ENCODE measurements at places on chromosomes 7 and 10.

GRCh38 chr7:43021431-43021830 lies 89.3 kb downstream of the MRPL32 start:
- no peak for DNase-seq

GRCh38 chr7:17690030-17690429 lies 250.3 kb downstream of the SNX13 start:
- no peak for DNase-seq

- no peak for DNase-seq
Observed at GRCh38 chr10:102286216-102286615, 40.9 kb downstream of the GBF1 start.

DNA sequence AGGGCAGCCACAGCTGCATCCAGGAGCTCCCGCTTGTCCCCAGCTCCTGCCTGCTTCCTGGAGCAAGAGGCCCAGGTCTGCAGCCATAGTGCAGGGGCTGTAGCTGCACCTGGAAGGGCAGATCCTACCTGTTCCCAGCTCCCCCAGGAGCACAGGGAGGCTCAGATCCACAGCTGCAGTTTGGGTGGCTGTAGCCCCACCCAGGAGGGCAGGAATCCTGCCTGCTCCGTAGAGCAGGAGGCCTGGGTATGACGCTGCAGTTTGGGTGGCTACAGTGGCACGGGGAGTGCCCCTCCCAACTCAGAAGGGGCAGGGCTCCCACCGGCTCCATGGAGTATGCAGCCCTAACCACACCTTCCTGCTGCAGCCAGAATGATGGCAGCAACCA lies 26.7 kb upstream of the CDCA7L start:
- no peak for DNase-seq

- DNase-seq: no peak
Observed at GRCh38 chr7:50209461-50210135, 94.9 kb upstream of the IKZF1 start.

DNA sequence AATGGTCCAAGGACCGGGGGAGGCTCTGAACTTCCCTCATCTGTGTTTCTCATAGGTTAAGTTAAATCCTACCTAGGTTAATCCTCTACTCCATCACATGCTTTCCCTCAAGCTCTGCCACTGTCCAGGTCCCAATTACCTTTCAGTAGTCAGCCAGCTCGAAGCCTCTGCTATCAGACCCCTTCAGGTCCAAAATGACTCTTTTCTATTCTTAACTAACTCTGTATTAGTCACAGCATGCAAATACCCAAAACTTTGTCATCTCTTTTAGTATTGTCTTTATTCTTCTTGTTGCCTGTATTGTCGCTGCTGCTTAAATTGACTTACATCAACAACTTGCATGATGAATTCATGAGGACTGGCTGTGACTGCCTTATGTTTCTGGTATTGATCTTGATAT lies 15.3 kb downstream of the PPP1R17 start:
- DNase-seq: no peak

GRCh38 chr10:76641215-76641614 lies 996.4 kb downstream of the KCNMA1 start:
- DNase-seq: no peak

DNA sequence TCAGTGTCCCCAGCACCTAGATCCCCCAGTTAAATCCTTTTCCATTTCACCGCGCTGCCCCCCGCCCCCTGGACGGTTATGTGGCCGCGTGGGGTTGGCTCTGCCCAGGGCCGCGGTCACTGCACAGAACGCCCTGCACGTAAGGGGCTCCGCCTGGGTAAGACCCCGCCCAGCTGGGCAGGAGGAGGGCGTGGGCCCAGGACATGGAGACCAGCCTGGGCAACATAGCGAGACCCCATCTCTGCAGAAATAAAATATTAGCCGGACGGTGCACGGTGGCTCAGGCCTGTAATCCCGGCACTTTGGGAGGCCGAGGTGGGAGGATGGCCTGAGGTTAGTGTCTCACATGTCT lies 650 bp upstream of the ZFAND2A start:
- no peak for DNase-seq

DNA sequence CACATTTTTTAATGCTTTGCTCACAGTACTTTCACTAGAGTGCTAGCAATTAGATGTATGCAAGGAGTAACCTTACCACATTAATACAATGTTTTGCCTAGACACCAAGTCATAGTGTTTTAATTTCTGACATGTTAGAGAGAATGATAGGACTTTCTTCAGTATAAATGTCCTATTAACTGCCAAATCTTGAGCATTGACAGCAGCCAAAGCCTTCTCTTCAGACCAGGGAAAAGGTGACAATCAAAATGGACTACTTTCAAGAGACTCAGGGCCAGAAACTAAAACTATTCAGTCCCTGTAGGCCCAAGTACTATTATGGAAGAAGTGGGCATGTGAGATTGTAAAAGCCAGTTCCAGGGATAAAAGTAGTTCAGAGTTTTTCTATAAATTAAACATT lies 201.4 kb upstream of the PCDH15 start:
- DNase-seq: no peak

- no peak for DNase-seq
Observed at GRCh38 chr10:110479710-110480109, 18.0 kb upstream of the DUSP5 start.

GRCh38 chr7:27188386-27189294 lies 3.6 kb upstream of the HOXA11 start:
- no peak for DNase-seq

- DNase-seq: peak; percentile 56
Observed at GRCh38 chr10:62779487-62780248, 24.9 kb upstream of the ADO start.

DNA sequence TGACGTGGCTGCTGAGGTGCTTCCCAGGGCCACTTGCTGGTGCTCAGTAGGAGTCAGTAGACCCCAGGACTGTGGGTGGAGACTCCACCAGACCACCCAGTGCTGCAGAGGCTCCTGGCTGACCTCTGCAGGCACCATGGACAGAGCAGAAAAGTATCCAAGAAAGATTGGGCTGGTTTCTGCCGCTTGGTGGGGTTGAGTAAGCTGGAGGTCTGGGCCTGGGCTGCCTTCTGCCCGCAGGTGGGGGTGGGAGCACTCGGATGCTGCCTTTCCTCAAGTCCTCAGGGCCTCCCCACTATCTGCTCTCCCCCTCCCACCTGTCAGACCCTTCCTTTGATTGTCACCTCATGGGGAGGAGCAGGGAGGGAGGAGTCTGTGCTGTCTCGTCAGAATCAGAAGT lies 91.6 kb downstream of the WDR37 start:
- DNase-seq: no peak

- DNase-seq: no peak
Observed at GRCh38 chr7:78472519-78472918, 673.9 kb downstream of the PHTF2 start.

GRCh38 chr10:500876-501275 lies 188.6 kb downstream of the DIP2C start:
- no peak for DNase-seq

GRCh38 chr10:27624941-27625340 lies 120.7 kb downstream of the MKX start:
- DNase-seq: no peak

DNA sequence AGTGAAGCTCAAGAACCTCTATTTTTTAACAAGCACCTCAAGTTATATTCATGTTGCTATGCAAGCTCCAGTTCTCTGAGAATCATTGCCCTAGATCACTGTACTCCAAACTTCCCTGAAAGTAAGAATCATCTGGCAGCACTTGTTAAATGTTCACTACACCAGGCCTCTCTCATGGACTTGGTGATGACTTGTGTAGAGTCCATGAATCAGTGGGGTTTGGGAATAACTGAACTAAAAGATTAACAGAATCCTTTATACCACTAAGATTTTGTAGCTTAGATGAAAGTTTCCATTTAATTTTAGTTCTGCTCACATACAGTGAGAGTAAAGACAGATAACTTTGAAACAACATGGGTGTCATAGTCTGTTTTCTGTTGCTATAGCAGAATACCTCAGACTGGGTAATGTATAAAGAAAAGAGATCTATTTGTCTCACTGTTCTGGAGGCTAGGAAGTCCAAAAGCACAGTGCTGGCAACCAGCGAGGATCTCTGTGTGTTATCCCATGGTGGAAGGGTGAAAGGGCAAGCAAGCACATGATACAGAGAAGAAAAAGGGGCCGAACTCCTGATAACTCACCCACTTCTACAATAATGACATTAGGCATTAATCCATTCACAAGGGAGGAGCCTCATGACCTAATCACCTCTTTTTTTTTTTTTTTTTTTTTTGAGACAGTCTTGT lies 27.9 kb upstream of the AOAH start:
- DNase-seq: no peak

GRCh38 chr10:34178756-34179155 lies 636.3 kb downstream of the PARD3 start:
- no peak for DNase-seq

DNA sequence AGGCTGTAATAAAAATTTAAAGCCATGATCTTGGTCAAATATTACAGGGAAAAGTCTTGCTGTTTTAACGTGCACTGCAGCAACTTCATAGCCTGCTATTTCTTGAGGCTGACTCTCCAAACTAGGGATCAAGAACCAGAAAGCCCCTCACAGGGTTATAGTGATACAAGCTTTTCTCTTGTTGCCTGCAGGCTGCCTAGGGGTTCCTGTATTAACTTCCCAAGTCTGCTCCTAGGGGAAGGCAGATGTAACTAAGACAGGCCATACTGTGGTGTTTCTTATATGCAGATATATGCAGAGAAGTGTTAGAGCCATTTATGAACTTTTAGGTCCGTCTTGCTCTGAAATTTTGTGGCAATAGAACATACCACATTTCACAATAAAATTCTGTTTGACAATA lies 175.7 kb downstream of the FOXP2 start:
- no peak for DNase-seq

DNA sequence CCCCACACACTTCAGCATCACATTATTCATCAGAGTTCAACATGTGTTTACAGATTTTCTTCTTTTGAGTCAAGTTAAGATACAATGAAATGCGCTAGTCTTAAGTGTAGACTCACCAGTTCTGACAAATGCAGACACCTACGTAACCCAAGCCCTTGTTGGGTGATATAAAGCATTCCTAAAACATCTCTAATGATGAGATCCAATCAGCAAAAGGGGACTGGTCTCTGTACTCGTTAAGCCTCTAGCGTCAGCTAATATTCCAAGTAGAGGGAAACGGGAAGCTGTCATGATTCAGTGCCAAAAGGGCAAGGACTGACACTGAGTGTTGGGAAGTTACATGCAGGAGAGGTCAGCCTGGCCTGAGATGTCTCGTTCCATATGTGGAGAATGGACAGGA lies 38.7 kb upstream of the TRIL start:
- DNase-seq: no peak

DNA sequence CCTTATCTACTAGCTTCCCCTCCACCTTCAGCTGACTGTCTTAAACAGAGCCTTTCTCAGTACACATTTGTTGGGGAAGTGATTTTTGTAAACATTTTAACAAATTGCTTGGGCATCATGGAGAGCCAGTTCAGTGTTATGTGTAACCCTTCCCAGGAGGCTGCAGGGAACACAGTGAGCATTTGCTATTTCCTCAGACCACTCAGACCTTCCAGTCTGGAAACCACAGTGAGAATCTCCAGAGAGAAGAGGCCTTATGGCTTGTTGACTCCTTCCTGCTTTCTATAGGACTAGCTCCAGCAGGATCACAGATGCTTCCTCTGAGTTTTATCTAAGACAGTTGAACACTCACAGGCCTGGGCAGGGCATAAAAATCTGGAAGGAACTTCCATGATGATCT lies 409.8 kb upstream of the NPVF start:
- no peak for DNase-seq

DNA sequence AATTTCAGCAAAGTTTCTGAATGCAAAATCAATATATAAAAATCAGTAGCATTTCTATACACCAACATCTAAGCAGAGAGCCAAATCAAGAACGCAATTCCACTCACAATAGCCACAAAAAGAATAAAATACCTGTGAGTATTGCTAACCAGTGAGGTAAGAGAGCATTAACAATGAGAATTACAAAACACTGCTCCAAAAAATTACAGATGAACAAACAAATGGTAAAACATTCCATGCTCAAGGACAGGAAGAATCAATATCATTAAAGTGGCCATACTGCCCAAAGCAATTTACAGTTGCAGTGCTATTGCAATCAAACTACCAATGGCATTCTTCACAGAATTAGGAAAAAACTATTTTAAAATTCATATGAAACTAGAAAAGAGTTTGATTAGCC lies 61.5 kb downstream of the HECTD2 start:
- no peak for DNase-seq

DNA sequence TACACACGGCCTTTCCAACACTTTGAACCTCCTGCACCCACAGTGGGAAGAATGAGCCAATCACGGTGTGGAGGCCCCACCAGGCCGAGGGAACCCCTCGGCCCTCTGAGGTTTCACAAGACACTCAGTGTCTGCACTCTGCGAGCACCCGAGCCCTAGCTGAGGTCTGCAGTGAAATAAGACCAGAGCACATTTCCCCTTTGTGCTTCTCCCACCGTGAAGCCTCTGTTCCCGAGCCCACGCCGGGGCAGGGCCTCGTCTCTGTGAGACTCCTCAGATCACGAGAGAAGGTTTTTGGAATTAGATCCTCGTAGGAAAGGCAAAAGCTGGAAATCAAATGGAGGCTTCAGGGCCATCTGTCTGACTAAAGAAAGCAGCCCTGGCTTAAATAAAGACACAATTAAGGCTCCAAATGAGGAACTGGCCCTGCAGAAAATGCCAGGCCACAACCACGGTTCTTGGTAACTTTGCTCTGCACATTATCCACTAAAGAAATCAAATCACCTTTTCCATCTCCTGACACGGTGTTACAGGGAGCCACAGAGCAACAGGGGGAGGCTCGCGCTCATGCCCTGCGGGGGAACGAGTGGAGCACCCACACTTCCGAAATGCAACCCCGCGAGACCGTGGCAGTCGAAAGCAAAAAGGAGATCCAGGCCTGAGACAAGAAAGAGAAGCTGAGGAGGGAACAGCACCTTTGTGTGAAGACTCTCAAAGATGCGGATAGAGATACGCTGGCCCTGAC lies 43.7 kb downstream of the FAM53B start:
- DNase-seq: no peak

GRCh38 chr7:150378115-150378852 lies 846 bp upstream of the ZNF775 start:
- no peak for DNase-seq

GRCh38 chr7:651032-651728 lies 75.3 kb upstream of the DNAAF5 start:
- no peak for DNase-seq

DNA sequence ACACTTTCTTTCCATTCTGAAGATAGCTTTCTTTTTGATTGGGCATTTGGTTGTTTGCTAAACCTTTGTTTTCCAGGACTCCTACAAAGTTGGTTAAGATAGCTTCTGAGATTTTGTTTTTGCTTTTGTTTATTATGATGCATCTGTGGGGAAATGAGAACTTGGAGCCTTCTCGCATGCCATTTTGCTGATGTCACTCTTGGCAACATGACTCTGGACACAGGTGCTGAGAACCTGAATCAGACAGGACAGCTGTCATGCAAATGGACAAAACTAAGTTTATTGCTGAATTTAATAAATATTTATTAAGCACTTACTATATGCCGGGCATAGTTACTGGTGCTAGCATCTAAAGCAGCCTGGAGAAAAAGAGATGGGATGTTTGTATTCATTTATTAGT lies 274.1 kb downstream of the ZEB1 start:
- no peak for DNase-seq

- no peak for DNase-seq
Observed at GRCh38 chr10:77583527-77583926, 54.1 kb downstream of the KCNMA1 start.

- no peak for DNase-seq
Observed at GRCh38 chr10:59557642-59558041, 152.0 kb downstream of the SLC16A9 start.

- no peak for DNase-seq
Observed at GRCh38 chr10:100948916-100949315, 20.4 kb upstream of the SEMA4G start.

- DNase-seq: no peak
Observed at GRCh38 chr10:30963992-30964930, 67.4 kb downstream of the ZNF438 start.
